ENCODE measurements at places on chromosomes 6 and 20.

GRCh38 chr20:63178889-63179686, 36.8 kb downstream of the YTHDF1 start:
- no peak for DNase-seq

- no peak for DNase-seq
These were observed 72.8 kb upstream of the RALGAPA2 start for GRCh38 chr20:20785226-20785625.

GRCh38 chr20:19709635-19710335, 48.3 kb upstream of the RIN2 start:
- no peak for DNase-seq

- DNase-seq, result peak; percentile 83
These were observed 678.1 kb downstream of the KIF16B start for GRCh38 chr20:15895126-15895525.

GRCh38 chr6:21073318-21073839, 520.2 kb upstream of the SOX4 start:
- DNase-seq, result no peak

DNA sequence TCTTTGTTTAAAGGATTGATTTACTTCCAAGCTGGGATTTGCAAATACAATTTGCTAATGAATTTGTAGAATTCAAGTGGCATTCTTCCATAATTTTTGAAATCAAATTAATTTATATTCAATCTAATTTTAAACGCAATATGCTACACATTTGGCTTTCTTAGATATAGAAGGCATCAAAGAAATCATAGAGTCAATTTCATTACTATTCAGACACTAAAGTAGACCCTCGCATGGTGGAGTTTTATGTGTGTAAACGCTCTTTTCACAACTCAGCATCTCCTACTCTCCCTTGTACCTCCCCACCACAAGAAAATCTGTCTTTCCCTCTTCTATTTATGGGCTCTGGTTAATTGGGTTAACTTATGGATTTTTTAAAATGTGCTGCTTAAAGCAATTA, 144.3 kb downstream of the DOK5 start:
- DNase-seq, result no peak

DNA sequence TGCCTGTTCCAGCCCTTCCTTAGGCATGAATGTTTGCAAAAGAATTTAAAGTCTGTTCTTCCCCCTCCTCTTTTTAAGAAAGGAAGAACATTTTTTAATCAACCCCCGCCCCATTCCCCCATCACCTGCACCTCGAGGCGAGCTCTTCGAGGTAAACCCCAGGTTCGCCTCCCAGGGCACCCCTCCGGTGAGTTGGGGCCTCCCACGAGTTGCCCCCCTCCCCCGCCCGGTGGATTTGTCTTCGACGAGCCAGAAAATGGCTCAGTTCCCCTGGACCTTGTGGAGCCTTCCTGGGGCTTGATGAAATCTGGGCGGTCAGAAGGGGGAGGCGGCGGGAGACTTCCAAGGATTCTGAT, 256 bp upstream of the OVOL2 start:
- DNase-seq, result no peak
